Endothelial cell (in vitro differentiated cells): ENCODE measurements at places on chromosomes 4 and X. TPM values are rescaled to one million over a fixed set of nuclear protein-coding genes. Genes with fewer than 3 reads are reported as not detected.

GRCh38 chr4:86497980-86498862 is 95.9 kb upstream of the PTPN13 start:
- peak; percentile 13 for DNase-seq

DNA sequence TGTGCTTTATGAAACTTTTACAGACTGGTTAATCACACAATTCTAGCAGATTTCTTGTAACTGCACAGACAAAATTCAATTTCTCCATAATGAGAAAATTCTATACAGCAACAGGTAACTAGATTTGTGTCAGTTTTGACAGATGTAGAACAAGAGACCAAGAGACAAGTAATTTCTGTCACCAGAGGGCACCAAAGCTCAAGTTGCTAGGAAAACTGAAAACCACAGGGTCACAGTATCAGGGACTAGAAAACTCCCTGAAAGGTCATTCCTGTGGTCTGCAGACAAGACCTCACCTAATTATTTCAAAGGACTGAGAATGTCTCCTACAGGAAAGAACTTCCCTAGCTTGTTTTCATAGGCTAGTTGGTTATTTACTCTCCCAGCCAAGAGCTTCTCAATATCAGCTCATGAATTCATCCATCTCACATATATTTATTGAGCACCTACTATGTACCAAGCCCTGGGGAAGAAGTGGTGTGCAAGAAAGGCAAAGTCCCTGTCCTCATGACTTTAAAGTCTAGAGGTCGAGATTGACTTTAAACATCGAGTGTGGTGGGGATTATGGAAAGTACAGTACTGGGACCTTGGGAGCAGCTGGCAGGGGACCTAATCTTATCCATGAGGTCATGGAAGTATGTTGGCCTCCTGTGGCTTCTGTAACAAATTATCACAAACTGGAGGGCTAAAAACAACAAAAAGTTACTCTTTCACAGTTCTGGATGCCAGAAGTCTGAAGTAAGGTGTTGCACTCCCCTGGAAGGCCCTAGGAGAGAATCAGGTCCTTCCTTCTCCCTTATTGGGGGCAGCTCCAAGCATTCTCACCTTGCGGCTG is 47.8 kb upstream of the SETD7 start:
- DNase-seq = peak; percentile 66

GRCh38 chrX:134542485-134542884 is 82.5 kb downstream of the HPRT1 start:
- no peak for DNase-seq

DNA sequence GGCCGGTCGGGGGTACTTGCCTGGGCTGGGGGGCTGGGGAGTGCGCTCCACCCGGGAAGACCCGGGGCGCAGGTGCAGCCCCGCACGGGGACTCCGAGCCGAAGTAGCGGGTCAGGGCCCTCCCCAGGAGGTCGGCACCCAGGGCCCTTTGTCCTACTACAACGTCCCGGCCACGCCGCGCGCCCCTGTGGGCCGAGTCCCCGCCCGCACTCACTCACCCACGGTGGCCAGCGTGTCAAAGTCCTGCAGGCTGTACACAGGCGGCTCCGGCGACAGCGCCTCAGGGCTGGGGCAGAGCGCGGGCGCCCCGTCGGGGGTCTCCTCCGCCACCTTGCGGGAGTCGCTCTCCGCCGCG is 602 bp downstream of the PRKX start:
- no peak for DNase-seq

Gene ADH1A
- not detected for total RNA-seq
